ENCODE measurements at places on chromosomes 12 and 14.

- no peak overlapping the region for H3K27ac ChIP-seq
- no peaks in the 10 kb centered on the region for H3K27me3 ChIP-seq
- DNase-seq = no peak
- H3K36me3 ChIP-seq = no peaks in the 10 kb centered on the region
- no peak overlapping the region for H3K4me3 ChIP-seq
These were observed 63.7 kb downstream of the DNAI7 start for GRCh38 chr12:25131270-25131669.

GRCh38 chr12:82517027-82517426 is 158.7 kb downstream of the METTL25 start:
- H3K27me3 ChIP-seq = no peaks in the 10 kb centered on the region
- no peak overlapping the region for H3K4me3 ChIP-seq
- H3K36me3 ChIP-seq = no peaks in the 10 kb centered on the region
- peak; percentile 23 for DNase-seq
- no peak overlapping the region for H3K27ac ChIP-seq

DNA sequence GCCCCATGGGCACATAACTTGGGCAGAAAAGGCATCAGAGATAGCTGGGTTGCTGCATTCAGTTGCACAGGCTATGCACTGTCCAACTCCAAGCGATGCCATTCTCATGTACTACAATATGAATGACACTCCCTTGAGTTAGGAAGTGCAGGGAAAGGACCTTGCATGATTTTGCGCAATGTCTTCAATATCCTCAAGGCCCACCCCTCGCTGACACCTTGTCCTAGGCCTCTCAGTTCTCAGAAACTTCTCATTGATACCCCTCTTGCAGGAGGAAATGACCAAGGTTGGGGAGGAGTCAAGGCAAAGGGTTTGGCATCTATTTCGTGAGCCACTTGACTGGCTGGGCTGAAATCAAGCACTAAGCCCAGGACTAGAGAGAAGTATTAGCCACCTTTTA is 70.4 kb downstream of the ARL6IP4 start:
- H3K4me1 ChIP-seq = peaks cover 13% of the 10 kb centered on the region
- H3K27me3 ChIP-seq = no peaks in the 10 kb centered on the region
- no peak overlapping the region for H3K27ac ChIP-seq
- no peak for DNase-seq
- no peak overlapping the region for H3K4me3 ChIP-seq

- no peak overlapping the region for H3K27ac ChIP-seq
- H3K27me3 ChIP-seq = no peaks in the 10 kb centered on the region
- H3K4me3 ChIP-seq = no peak overlapping the region
- no peaks in the 10 kb centered on the region for H3K4me1 ChIP-seq
- no peaks in the 10 kb centered on the region for H3K36me3 ChIP-seq
These were observed 55.9 kb upstream of the LRRK2 start for GRCh38 chr12:40168868-40169267.

GRCh38 chr12:4858386-4858785 is 51.3 kb upstream of the KCNA1 start:
- peak; percentile 20 for DNase-seq
- no peak overlapping the region for H3K27ac ChIP-seq
- H3K4me1 ChIP-seq = no peaks in the 10 kb centered on the region
- no peak overlapping the region for H3K4me3 ChIP-seq
- H3K36me3 ChIP-seq = no peaks in the 10 kb centered on the region
- no peaks in the 10 kb centered on the region for H3K27me3 ChIP-seq

DNA sequence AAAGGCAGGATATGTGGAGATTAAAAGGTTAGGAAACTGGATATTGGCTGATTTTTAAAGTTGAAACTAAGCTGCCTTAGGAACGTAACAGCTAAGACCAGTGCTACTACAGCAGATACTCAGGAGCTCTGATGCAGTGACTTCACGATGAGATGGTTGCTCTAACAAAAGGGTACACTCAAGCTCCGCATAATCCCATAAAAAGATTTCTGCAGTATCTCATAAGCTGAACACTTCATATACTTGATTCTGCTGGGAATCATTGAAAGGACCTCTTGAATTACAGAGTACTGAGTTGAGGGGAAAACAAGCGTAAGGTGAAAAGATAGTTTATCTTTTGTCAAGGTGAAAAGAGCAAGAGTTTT is 3.7 kb downstream of the RNF10 start:
- no peak for DNase-seq
- H3K27me3 ChIP-seq = no peaks in the 10 kb centered on the region
- H3K4me3 ChIP-seq = no peak overlapping the region
- H3K27ac ChIP-seq = no peak overlapping the region
- H3K4me1 ChIP-seq = peaks cover 6% of the 10 kb centered on the region

GRCh38 chr14:32941668-32942065 is 3.0 kb downstream of the NPAS3 start:
- H3K36me3 ChIP-seq = no peaks in the 10 kb centered on the region
- peaks cover 20% of the 10 kb centered on the region for H3K27me3 ChIP-seq
- no peaks in the 10 kb centered on the region for H3K4me1 ChIP-seq
- H3K27ac ChIP-seq = no peak overlapping the region
- DNase-seq = no peak
- H3K4me3 ChIP-seq = no peak overlapping the region

DNA sequence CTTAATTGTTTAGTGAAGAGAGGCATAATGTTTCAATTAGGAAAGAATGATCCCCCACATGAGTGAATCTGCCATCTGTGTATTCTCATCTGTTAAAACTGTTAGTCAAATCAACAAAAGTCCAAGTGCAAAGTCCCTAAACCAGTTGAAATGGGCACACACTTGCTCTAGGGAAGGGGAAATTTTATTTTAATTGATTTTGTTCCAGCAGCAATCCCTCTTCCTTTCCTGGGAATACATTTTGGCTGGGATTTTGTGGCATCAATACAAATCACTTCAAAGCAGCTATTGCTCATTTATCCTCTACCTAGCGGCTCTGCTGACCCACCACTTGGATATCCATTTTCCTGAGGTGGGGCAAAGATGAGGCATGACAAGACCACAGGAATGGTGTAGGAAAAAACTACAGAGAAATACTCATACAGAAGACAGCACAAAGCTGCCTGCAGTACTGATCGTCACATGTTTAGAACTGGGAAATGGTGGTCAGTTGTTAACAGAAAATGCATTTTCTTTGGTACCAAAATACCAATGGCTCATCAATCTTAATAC is 9.8 kb upstream of the SSTR1 start:
- DNase-seq = no peak
- H3K27ac ChIP-seq = no peak overlapping the region
- no peaks in the 10 kb centered on the region for H3K4me1 ChIP-seq
- H3K36me3 ChIP-seq = no peaks in the 10 kb centered on the region
- H3K4me3 ChIP-seq = no peak overlapping the region
- H3K27me3 ChIP-seq = no peaks in the 10 kb centered on the region

- no peak overlapping the region for H3K4me3 ChIP-seq
- H3K27me3 ChIP-seq = no peaks in the 10 kb centered on the region
- no peaks in the 10 kb centered on the region for H3K4me1 ChIP-seq
- no peak overlapping the region for H3K27ac ChIP-seq
These were observed 33.5 kb upstream of the CDK2AP1 start for GRCh38 chr12:123305136-123305535.

- no peak overlapping the region for H3K27ac ChIP-seq
- H3K4me1 ChIP-seq = no peaks in the 10 kb centered on the region
- H3K4me3 ChIP-seq = no peak overlapping the region
- no peaks in the 10 kb centered on the region for H3K27me3 ChIP-seq
- peak; percentile 83 for DNase-seq
These were observed 91.5 kb upstream of the PRB2 start for GRCh38 chr12:11486623-11487444.

- no peak overlapping the region for H3K4me3 ChIP-seq
- H3K27ac ChIP-seq = no peak overlapping the region
- DNase-seq = peak; percentile 4
These were observed 54.0 kb upstream of the OAS1 start for GRCh38 chr12:112852810-112853209.

DNA sequence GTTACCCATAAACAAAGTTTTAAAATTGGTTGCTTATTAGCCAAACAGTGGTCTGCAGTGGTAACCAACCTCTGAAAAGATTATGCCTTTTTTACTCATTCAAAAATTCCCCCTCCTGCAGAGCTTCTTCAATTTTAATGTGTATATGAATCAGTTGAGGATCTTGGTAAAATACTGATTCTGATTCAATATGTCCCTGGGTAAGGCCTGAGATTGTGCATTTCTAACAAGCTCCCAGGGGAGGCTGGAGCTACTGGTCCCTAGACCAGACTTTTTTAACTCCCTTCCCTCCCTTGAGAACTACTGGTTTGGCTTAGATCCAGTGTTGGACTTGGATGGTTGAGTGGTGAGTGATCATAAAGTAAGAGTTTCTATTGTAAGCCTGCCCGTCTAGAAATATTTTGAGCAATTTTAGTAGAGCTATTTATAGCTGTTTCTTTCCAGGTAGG is 90.2 kb downstream of the FUT8 start:
- H3K4me3 ChIP-seq = no peak overlapping the region
- H3K27ac ChIP-seq = no peak overlapping the region
- DNase-seq = no peak
- peaks cover 2% of the 10 kb centered on the region for H3K36me3 ChIP-seq

GRCh38 chr12:12056951-12057350 is 13.8 kb upstream of the BCL2L14 start:
- no peak overlapping the region for H3K27ac ChIP-seq
- peaks cover 2% of the 10 kb centered on the region for H3K4me1 ChIP-seq
- H3K27me3 ChIP-seq = no peaks in the 10 kb centered on the region
- no peak overlapping the region for H3K4me3 ChIP-seq
- DNase-seq = peak; percentile 88
- H3K36me3 ChIP-seq = no peaks in the 10 kb centered on the region

GRCh38 chr14:36556811-36557433 is 25.5 kb downstream of the NKX2-8 start:
- DNase-seq = no peak
- no peaks in the 10 kb centered on the region for H3K4me1 ChIP-seq
- H3K27ac ChIP-seq = no peak overlapping the region
- no peaks in the 10 kb centered on the region for H3K36me3 ChIP-seq

GRCh38 chr12:82682851-82683261 is 3.9 kb upstream of the TMTC2 start:
- H3K36me3 ChIP-seq = no peaks in the 10 kb centered on the region
- H3K27ac ChIP-seq = no peak overlapping the region
- no peaks in the 10 kb centered on the region for H3K27me3 ChIP-seq
- DNase-seq = no peak
- H3K4me1 ChIP-seq = no peaks in the 10 kb centered on the region

DNA sequence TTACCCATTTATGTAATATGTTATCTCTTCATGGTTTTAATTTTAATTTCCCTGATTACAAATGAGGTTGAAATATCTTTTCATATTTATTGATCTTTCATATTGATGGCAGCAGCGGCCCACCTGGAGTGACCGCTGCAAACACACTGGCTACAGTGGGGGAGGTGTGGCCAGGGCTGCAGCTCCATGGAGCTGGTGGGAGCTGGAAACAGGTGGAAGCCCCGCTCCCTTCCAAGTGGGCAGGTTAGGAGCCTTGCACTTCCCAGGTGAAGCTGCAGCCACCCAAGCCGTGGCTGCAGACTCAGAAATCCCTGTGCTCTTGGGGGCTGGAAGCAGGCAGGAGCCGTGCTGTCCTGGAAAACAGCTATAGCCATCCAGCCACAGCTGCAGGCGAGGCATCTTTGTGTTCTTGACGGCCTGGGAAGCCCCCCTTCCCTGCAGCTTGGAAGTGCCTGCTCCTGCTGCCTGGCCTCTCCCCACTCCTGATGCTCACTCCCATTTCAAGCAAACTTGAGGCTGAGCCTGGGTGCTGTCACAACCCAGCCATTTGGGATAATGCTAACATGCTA is 201.1 kb downstream of the TMEM117 start:
- H3K36me3 ChIP-seq = no peaks in the 10 kb centered on the region
- H3K27ac ChIP-seq = no peak overlapping the region
- H3K27me3 ChIP-seq = no peaks in the 10 kb centered on the region
- no peak for DNase-seq
- no peak overlapping the region for H3K4me3 ChIP-seq

GRCh38 chr12:45232146-45232755 is 16.4 kb downstream of the ANO6 start:
- H3K4me3 ChIP-seq = no peak overlapping the region
- peaks cover 23% of the 10 kb centered on the region for H3K4me1 ChIP-seq
- no peaks in the 10 kb centered on the region for H3K27me3 ChIP-seq
- peaks cover 2% of the 10 kb centered on the region for H3K36me3 ChIP-seq

DNA sequence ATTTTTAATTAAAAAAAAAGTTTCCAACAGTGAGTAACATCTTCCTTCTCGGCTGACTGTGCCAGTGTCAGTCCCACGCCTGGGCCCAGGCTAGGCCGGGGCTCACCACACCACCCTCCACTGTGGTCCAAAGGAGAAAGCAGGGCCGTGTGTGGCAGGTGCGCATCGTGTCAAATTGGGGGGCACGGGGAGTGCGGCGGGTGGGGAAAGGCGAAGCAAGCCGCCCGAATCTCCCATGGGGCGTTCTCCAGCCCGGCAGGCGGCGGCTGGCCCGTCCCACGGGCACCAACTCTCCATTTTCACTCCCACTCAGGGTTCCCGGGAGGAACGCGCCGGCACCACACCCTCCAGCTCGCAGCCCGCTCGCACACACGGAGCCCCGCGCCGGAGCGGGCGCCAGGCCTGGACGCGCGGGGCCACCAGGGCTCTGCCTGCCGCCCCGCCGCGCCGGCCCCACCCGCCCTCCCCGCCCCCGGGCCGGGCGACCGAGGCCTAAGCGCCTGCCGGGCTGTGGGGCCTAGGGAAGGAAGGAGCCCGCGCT is 604 bp downstream of the EEA1 start:
- peak overlapping the region; percentile 86 for H3K4me3 ChIP-seq
- DNase-seq = no peak
- H3K4me1 ChIP-seq = peaks cover 6% of the 10 kb centered on the region
- H3K27me3 ChIP-seq = no peaks in the 10 kb centered on the region
- no peaks in the 10 kb centered on the region for H3K36me3 ChIP-seq

GRCh38 chr14:42856106-42856505 is 1249.4 kb downstream of the LRFN5 start:
- DNase-seq = no peak
- no peak overlapping the region for H3K4me3 ChIP-seq
- no peak overlapping the region for H3K27ac ChIP-seq
- H3K27me3 ChIP-seq = no peaks in the 10 kb centered on the region

- H3K4me1 ChIP-seq = peaks cover 12% of the 10 kb centered on the region
- H3K36me3 ChIP-seq = no peaks in the 10 kb centered on the region
- DNase-seq = no peak
- no peaks in the 10 kb centered on the region for H3K27me3 ChIP-seq
- no peak overlapping the region for H3K4me3 ChIP-seq
These were observed 34.2 kb upstream of the MAP1LC3B2 start for GRCh38 chr12:116524964-116525379.

DNA sequence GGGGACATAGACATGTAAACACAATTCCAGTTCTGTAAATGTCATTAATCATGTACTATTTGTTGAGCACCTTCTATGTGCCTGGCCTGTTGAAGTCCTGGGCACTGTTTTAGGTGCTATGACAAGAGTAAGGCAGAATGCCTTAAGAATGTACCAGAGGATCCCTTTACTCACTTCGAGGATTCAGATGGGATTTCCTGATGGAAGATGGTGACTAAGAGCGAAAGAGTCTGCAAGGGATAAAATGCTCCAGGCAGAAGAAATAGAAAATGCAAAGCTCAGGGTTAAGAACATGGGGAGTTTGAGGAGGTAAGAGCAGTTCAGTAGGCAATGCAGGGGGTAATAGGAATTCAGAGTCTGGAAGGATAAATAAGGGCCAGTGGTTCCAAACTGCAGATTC is 671.3 kb upstream of the TBX3 start:
- no peaks in the 10 kb centered on the region for H3K36me3 ChIP-seq
- H3K4me1 ChIP-seq = no peaks in the 10 kb centered on the region
- no peaks in the 10 kb centered on the region for H3K27me3 ChIP-seq
- DNase-seq = no peak
- H3K4me3 ChIP-seq = no peak overlapping the region

All from trophoblast cell (in vitro differentiated cells and primary cell).